ENCODE measurements at places on chromosomes 16 and 17. TPM values are rescaled to one million over a fixed set of nuclear protein-coding genes. Genes with fewer than 3 reads are reported as not detected.

Gene ARHGDIG
- 7.7 TPM for polyA plus RNA-seq

Gene KRT40
- not detected for polyA plus RNA-seq

DNA sequence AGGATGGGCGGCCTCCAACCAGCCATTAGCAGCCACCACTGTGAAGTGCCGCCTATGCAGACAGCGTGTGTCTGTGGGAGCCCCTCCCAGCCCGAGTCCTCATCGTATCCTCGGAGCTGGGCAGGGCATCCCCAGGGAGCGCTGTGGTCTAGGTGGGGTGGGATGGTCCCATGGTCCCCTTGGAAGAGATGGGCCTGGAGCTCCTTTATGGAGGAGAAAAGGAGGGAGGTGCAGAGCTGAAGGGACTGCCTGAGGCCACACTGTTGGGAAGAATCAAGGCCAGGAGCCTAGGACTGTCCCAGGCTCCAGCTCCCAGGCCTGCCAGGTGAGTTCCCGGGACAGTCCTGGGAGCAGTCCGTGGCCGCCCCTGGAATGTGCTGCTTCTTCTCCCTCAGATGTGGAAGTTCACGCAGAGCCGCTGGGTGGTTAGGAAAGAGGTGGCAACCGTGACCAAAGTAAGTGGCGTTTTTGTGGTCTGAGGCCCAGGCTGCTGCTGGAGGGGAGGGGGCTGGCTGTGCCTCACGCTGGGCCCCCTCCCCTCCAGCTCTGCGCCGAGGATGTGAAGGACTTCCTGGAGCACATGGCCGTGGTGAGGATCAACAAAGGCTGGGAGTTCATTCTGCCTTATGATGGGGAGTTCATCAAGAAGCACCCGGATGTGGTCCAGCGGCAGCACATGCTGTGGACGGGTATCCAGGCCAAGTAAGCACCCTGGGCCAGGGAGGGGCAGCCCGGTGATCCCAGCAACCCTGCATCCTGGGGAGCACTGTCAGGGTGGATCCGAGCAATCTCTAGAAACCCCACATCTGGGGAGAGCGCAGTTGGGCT is 27.0 kb downstream of the POLR3E start:
- no peak for DNase-seq

GRCh38 chr16:30113711-30114333 is 485 bp upstream of the GDPD3 start:
- peak; percentile 39 for DNase-seq

GRCh38 chr17:82107341-82107860 is 9.4 kb upstream of the FASN start:
- no peak for DNase-seq

DNA sequence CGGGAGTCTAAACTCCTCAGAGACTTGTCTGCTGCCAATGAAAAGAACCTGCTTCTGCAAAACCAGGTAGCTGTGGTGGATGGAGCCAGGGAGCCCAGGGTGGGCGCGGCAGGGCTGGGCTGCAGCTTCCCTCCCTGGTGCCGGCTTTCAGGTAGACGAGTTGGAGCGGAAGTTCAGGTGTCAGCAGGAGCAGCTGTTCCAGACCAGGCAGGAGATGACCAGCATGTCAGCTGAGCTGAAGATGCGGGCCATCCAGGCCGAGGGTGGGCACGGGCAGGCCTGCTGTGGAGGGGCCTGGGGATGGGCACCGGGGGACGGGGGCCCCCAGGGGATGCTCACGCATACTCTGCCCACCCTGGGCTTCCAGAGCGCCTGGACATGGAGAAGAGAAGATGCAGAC is 3.2 kb upstream of the RAC3 start:
- no peak for DNase-seq

GRCh38 chr16:5071681-5072333 is at the start of gene ALG1:
TSS of gene ALG1 (plus strand) at chr16:5071843. CDS start at chr16:5071850, 7 bp downstream.
- peak; percentile 97 for DNase-seq

GRCh38 chr17:71163121-71163812 is 957.6 kb upstream of the SOX9 start:
- no peak for DNase-seq

DNA sequence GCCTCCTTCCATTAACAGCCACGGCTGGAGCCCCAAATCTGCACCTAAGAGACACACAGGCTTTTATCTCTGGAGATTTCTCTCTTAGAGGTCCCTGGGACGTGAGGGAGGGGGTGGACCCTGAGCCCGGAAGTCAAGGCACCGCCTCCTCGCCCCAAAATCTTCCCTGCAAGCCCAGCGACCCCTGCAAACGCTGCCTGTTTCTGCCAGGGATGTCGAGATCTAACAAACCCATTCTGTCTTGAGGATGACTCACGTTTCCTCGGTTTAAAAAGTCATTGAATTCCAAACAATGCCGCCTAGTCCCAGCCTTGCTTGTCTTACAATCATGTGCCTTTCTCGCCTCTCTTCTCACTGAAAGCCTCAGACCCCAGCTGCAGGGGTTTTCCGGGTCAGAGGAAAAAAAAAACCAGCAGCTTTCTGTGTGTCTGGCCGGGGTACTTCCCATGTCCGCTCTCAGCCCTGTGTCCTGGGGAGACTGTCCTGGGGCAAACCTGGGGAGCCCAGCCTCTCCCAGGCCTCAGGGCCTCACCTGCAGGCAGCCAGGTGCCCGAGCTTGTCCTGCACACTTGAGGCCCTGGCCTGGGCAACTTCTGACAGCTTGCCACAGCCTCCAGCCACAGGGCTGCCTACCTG is 15.4 kb downstream of the ARL2BP start:
- DNase-seq: no peak

GRCh38 chr16:17951378-17951777 is 385.2 kb downstream of the NPIPA8 start:
- DNase-seq: no peak

DNA sequence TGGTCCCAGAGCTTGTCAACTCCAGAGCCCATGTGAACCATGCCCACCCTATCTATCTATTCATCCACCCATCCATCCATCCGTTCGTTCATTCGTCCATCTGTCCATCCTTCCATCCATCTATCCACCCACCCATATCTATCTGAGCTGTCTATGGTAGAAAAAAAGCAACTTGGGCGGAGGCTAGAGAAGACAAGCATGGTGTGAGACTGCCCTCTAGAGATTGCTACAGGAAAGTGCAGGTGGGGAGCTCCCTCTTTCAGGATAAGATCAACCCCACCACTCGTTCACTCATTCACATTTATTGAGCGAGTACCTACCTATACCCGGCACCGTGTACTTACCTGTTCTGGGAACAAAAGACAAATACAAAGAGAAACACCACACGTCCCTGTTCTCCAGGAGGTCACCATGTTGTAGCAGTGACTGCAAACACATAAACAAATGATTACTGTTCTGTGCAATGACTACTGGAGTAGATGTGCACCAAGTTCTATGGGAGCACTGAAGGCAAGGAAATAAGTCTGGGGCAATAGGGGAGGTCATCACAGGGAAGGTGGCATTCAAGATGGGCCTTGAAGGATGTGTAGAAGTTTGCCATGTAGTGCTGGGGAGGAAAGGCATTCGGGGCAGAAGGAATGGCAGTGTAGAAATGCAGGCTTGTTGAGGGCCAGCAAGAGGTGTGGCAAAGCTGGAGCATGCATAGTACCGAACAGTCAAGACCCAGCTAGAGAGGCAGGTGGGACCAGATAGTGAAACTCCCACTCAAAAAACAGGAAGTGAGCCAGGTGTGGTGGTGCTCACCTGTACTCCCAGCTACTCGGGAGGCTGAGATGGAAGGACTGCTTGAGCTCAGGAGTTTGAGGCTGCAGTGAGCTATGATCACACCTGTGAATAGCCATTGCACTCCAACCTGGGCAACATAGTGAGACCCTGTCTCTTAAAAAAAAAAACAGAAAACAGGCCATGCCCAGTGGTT is 13.4 kb upstream of the ATP5MC1 start:
- no peak for DNase-seq

DNA sequence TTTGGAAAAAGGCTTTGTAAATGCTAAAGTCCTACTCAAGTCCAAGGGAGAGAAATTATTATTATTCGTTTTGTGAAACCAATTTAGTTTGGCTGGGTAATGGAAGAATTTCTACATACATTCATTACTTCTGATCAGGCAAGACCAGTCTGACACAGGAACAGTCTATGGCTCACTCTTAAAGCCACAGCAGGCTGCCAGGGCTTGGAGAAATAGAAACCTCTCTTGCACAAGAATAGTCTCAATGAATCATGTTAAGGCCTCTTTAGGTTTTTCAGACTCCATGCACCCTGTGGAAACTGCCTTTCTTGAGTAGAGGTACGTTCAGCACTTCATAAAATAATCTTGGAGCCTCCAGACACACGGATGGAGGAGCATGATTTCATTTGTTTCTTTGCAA is 167.7 kb downstream of the IRX3 start:
- DNase-seq: no peak

- DNase-seq: no peak
Observed at GRCh38 chr17:17800504-17801021, 36.2 kb downstream of the SREBF1 start.

DNA sequence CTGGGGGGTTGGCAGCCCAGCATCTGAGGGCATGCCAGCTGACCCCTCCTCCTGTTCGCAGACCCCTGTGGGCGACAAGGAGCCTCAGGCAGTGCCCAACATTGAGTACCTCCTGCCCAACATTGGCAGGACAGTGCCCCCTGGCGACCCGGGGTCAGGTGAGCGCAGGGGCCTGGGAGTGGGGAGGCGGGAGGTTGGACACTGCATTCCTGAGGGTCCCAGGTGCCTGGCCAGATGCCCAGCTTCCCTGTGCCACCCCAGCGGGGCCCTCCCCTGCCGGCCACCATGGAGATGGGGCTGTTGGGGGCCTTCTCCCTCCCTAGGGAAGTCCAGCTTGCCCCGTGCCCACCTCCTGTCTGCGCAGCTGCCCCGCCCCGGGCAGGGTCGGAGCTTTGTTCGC is 70.1 kb downstream of the ARHGAP23 start:
- DNase-seq: no peak

DNA sequence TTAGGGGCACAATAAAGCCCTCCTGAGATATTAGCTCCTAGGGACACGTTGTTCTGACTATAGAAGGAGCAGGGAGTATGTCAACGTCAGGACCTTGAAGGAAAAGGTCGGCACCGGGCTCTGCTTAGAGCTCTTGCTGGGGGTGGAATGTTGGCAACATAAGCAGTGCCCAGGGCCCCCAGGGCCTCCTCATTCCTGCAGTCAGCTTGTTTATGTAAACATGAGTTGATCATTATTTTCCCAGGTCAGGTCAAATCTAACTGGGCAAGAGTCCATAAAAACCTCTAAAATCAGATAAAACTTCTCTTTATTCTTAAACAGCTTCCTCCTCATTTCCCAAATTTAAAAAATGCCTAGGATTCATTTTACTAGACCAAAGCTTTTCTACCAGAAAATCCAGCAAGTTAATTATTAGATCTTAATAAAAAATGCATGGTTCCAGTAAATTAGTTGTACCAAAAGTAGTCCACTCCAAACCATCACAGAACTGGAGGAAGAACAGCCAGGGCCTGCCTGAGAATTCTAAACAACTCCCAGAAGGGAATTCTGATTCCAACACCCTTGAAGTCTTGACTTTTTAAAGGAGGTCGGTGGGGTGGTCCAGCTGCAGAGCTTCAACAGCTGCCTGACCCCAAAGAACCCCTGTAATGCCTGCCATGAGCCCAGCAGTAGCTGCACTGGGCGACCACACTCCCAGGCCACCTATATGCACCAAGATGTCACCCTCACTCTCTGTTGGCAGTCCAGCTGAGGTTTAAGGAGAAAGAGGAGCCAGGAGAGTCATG is 54.3 kb downstream of the AMFR start:
- no peak for DNase-seq

DNA sequence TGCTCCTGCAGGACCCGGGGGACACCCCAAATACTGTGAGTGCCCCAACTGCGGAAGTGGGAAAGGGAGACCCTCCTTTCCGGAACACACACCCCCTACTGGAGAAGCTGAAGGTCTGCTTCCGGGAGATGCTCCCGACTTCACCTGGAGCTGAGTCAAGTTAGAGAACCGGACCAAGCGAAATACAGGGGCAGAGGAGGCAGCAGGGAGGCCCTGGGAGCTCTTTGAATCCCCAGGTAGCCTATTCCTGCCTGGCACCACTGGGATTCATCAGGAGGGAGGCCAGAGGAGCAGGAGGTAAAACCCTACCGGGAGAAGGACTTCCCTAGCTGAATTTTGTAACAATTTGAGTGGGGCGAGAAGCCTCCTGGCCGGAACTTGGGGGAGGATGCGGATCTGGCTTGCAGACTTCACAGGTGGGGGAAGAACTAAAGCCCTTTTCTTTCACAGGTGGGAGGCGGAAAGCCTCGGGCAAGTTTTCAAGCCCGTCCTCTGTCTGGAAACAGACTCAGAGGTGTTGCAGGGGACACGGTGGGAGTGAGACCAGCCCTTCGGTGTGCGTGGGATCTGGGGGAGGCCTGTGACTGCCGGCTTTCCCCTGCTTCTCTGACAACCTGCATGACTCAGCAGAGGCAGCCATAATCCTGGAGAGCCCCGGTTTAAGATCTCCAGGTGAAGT is 22.4 kb upstream of the TEKT1 start:
- no peak for DNase-seq

GRCh38 chr17:2649191-2649590 is 55.7 kb downstream of the PAFAH1B1 start:
- DNase-seq: no peak

DNA sequence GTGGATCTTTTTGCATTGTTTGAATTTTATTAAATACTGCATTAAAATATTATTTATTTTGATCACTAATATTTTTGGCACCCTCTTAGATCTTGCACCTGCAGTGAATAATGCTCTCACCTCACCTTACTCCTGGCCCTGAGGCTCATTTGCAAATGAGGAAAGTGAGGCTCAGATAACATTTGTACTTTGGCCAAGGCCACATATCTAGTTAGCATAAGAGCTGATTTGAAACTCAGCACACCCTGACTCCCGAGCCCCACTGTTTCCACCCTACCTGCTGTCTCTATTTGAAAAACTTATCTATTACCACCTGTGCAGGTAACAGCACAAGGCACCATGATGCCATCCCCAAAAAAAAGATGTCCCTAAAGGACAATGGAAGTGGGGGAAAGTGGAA is 358.7 kb upstream of the MAF start:
- no peak for DNase-seq

- DNase-seq: no peak
Observed at GRCh38 chr16:79379095-79379494, 221.4 kb downstream of the MAF start.

DNA sequence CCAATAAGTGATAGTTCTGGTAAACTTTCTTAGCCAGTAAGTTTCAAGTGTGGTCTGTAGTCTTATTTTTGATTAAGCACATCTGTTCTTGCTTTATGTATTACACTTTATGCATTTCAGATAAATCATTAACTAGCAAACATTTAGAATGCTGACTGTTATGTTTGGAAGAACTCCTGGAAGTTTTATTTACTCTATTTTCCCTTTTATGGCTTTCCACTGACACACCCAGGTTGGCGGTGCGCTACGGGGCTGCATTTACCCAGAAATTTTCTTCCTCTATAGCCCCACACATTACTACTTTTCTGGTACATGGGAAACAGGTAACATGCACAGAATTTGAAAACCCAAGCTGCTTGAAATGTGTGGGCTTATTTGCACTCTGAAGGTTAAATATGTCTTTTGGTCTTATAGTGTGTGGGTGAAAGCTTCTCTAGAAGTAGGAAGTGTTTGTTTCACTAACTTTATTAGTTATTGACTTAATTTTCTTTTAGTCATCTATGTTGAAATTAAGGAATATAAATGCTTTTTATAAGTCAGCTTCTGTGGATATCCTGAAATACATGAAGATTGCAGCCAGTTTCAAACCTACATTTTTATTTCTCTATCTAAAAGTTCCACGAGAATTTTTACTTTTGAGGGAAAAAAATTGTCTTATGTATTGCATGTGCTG is 203.7 kb downstream of the PHKB start:
- no peak for DNase-seq

GRCh38 chr17:69733171-69734012 is 318.9 kb downstream of the MAP2K6 start:
- peak; percentile 15 for DNase-seq

GRCh38 chr16:49521734-49522325 is 148.2 kb downstream of the C16orf78 start:
- DNase-seq: no peak

- DNase-seq: no peak
Observed at GRCh38 chr16:80144191-80144590, 396.6 kb upstream of the DYNLRB2 start.

Measured in right cardiac atrium (tissue), 5 donors.